GM23248 (cell line): ENCODE measurements at places on chromosomes 13 and 19. TPM values are rescaled to one million over a fixed set of nuclear protein-coding genes. Genes with fewer than 3 reads are reported as not detected.

DNA sequence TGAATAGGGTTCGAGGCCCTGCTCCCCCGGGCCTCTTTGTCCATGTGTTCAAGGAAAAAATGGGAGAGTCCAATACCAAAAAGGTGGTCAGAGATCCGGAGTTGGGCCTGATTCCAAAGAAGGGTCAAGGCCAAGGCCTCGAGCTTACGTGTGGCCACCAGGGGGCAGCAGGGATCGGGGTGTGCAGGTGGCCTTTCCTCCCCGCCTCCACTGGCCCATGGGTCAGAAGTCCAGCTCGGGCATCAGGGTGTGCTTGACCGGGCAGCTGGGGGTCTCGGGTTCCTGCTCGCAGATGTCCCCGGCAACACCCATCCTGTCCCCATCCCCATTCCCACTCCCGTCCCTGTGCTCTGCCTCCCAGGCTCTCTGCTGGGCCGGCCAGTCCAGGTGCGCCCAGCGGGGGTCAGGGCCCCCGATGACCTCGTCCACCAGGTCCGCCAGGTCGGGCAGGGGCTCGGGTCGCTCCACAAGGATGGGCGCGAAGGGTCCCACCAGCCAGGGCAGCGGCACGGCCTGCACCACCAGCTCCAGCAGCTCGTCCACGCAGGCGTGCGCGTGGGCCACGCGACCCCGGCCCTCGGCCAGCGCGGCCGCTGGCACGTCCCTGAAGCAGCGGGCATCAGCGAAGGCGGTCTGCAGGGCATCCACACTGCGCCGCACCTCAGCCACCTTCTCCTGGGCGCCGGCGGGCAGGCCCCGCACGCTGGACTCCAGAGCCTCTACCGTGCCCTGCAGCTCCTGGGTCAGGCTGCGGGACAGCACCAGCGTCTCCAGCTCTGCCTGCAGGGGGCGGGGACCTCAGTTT lies 5.2 kb upstream of the PLIN4 start:
- H3K36me3 ChIP-seq, result no peaks in the 10 kb centered on the region
- H3K4me3 ChIP-seq, result no peak overlapping the region
- H3K27ac ChIP-seq, result no peak overlapping the region
- H3K27me3 ChIP-seq, result no peaks in the 10 kb centered on the region
- no peaks in the 10 kb centered on the region for H3K4me1 ChIP-seq

GRCh38 chr13:26557393-26558073 lies at the start of gene WASF3:
Gene WASF3, plus strand, starts transcription at chr13:26557683. Its CDS starts 84,588 bp downstream, at chr13:26642271.
- peaks cover 24% of the 10 kb centered on the region for H3K4me1 ChIP-seq
- peak within 1 kb of the TSS; percentile 9 for H3K27ac ChIP-seq
- no peaks in the 10 kb centered on the region for H3K36me3 ChIP-seq
- H3K4me3 ChIP-seq, result peak within 1 kb of the TSS; percentile 82
- no peaks in the 10 kb centered on the region for H3K27me3 ChIP-seq
- peak; percentile 97 for DNase-seq

- H3K4me1 ChIP-seq, result no peaks in the 10 kb centered on the region
- H3K4me3 ChIP-seq, result no peak within 1 kb of the TSS
- no peaks in the 10 kb centered on the region for H3K36me3 ChIP-seq
- H3K27ac ChIP-seq, result no peak within 1 kb of the TSS
These were observed at the start of gene ICAM3 for GRCh38 chr19:10339380-10339960. Gene ICAM3, minus strand, starts transcription at chr19:10339624. Its CDS starts 10 bp downstream, at chr19:10339614.

DNA sequence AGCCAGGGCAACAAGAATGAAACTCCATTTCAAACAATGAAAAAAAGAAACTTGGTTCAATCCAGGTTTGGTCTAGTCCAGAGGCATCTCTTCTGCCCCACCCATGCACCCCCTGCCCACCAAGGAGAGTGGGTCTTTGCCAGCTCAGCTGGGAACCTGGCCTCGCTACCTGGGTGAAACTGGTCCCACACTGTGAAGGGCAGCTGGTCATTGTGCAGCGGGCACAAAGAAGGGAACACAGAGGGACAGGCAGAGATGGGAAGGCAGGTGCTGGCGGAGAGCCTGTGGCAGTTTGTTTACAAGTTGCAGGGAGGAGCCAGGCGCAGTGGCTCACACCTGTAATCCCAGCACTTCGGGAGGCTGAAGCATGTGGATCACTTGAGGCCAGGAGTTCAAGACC lies 50.2 kb downstream of the CPAMD8 start:
- no peaks in the 10 kb centered on the region for H3K36me3 ChIP-seq
- no peak overlapping the region for H3K27ac ChIP-seq
- H3K4me3 ChIP-seq, result no peak overlapping the region

- no peak overlapping the region for H3K27ac ChIP-seq
- H3K4me1 ChIP-seq, result no peaks in the 10 kb centered on the region; the same call in 1 of the 2 replicates
- H3K4me3 ChIP-seq, result peak overlapping the region; percentile 76
- no peaks in the 10 kb centered on the region for H3K36me3 ChIP-seq
These were observed 636 bp upstream of the FOXO1 start for GRCh38 chr13:40666933-40667621.

DNA sequence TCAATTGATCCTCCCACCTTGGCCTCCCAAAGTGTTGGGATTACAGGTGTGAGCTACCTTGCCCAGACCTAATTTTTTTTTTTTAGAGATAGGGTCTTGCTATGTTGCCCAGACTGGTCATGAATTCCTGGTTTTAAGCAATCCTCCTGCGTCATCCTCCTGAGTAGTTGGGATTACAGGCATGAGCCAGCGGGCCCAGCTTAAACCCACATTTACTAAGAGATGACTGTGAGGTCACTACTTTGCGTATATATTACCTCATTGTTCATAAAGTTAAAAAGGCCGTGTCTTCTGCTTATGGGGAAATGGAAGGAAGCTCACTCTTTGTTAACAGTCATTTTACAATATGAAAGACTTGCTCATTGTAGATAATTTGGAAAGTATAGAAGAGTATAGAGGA lies 39.6 kb upstream of the C1QTNF9 start:
- peaks cover 22% of the 10 kb centered on the region for H3K4me1 ChIP-seq
- peak; percentile 16 for DNase-seq

DNA sequence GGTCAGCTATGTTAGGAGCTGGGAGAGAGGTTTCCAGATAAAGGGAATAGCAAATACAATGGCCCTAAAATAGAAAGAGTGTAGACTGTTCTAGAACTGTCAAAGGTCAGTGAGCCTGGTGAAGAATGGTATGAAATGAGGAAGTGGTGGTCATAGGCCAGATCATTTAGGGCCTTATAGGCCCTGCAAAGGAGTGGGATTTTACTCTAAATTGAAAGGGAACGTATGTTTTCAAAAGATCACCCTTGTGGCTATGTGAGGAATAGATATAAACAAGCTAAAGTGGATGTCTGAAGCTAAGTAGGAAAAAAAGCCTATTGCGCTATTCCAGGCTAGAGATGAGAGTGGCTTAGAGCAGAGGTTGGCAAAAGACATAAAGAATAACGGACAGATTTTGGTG lies 70.7 kb upstream of the TDRD3 start:
- DNase-seq, result no peak
- no peaks in the 10 kb centered on the region for H3K36me3 ChIP-seq
- H3K4me3 ChIP-seq, result no peak overlapping the region
- no peaks in the 10 kb centered on the region for H3K4me1 ChIP-seq

GRCh38 chr19:32233091-32233490 lies 112.3 kb upstream of the ZNF507 start:
- H3K36me3 ChIP-seq, result no peaks in the 10 kb centered on the region
- H3K27me3 ChIP-seq, result no peaks in the 10 kb centered on the region
- H3K27ac ChIP-seq, result no peak overlapping the region
- no peak overlapping the region for H3K4me3 ChIP-seq
- DNase-seq, result no peak
- H3K4me1 ChIP-seq, result no peaks in the 10 kb centered on the region

- H3K4me1 ChIP-seq, result peaks cover 33% of the 10 kb centered on the region
- no peaks in the 10 kb centered on the region for H3K27me3 ChIP-seq
- no peak for DNase-seq
- H3K36me3 ChIP-seq, result no peaks in the 10 kb centered on the region
These were observed 22.9 kb upstream of the MEDAG start for GRCh38 chr13:30882996-30883766.

DNA sequence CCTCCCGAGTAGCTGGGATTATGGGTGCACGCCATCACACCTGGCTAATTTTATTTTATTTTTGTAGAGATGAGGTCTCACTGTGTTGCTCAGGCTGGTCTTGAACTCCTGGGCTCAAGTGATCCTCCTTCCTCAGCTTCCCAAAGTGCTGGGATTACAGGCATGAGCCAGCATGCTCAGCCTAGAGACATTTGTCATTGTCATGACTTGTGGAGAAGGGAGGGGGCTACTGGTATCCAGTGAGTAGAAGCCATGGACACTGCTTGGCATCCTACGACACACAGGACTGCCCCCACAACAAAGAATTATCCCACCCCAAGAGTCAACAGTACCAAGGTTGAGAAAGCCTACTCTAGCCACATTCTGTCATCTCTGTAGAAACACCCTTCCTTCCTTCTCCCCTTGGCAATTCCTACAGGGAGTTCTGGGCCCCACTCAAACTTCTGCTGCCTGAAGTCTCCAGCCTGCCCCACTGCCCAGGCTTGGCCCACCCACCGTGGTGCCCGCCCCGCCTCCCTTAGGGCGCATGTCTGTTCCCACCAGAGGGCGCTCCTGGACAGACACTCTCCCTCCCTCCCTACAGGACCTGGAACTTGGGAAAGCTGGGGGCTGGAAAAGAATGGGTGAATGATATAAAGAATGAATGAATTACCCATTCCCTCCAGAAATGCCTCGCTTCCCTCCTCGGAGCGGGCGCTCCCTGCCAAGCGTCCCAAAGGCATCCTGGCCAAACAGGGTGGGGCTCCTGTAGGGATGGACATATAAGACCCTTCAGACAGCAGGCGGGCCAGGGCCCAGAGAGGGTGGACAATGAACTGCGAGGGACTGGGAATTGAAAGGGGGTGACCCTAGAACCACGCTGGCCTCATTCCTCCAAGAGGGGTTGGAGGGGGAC lies 5.5 kb upstream of the EMP3 start:
- H3K27ac ChIP-seq, result no peak overlapping the region
- H3K36me3 ChIP-seq, result no peaks in the 10 kb centered on the region
- no peaks in the 10 kb centered on the region for H3K27me3 ChIP-seq
- H3K4me1 ChIP-seq, result peaks cover 21% of the 10 kb centered on the region
- peak; percentile 88 for DNase-seq
- no peak overlapping the region for H3K4me3 ChIP-seq

- H3K27me3 ChIP-seq, result no peaks in the 10 kb centered on the region
- H3K27ac ChIP-seq, result no peak overlapping the region
- H3K4me1 ChIP-seq, result peaks cover 21% of the 10 kb centered on the region
- H3K36me3 ChIP-seq, result no peaks in the 10 kb centered on the region
These were observed 42.9 kb downstream of the LRCH1 start for GRCh38 chr13:46595885-46596275.

- no peaks in the 10 kb centered on the region for H3K27me3 ChIP-seq
These were observed 3.7 kb downstream of the ZNF85 start for GRCh38 chr19:20926796-20927195.

- peak overlapping the region; percentile 42; the same call in 1 of the 2 replicates for H3K27ac ChIP-seq
- peaks cover 20% of the 10 kb centered on the region for H3K4me1 ChIP-seq
- peak; percentile 18 for DNase-seq
- H3K27me3 ChIP-seq, result no peaks in the 10 kb centered on the region
These were observed 39.7 kb downstream of the RCBTB2 start for GRCh38 chr13:48493066-48493765.

- H3K4me1 ChIP-seq, result no peaks in the 10 kb centered on the region
- no peaks in the 10 kb centered on the region for H3K27me3 ChIP-seq
- no peak overlapping the region for H3K4me3 ChIP-seq
- H3K36me3 ChIP-seq, result no peaks in the 10 kb centered on the region
- no peak for DNase-seq
These were observed 6.6 kb upstream of the SIGLEC12 start for GRCh38 chr19:51508059-51508733.

DNA sequence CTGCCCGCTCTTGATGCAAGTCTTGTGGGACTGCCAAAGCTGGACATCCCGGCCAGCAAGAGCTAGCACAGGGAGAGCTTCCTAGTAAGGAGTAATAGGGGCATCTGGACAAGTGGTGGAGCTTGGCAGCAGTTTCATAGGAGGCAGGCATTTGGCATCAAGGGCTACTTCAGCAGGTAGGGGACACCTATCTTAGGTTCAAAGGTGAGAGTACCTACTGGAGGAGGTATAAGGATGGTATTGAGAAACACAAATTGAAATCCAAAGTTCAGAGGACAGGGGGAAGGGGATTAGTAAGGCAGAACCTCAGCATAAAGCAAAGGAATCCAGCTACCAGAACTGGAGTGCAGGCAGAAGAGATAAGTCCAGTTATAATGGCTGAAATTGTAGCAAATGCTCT lies 441.7 kb downstream of the OXGR1 start:
- DNase-seq, result no peak
- H3K36me3 ChIP-seq, result no peaks in the 10 kb centered on the region

DNA sequence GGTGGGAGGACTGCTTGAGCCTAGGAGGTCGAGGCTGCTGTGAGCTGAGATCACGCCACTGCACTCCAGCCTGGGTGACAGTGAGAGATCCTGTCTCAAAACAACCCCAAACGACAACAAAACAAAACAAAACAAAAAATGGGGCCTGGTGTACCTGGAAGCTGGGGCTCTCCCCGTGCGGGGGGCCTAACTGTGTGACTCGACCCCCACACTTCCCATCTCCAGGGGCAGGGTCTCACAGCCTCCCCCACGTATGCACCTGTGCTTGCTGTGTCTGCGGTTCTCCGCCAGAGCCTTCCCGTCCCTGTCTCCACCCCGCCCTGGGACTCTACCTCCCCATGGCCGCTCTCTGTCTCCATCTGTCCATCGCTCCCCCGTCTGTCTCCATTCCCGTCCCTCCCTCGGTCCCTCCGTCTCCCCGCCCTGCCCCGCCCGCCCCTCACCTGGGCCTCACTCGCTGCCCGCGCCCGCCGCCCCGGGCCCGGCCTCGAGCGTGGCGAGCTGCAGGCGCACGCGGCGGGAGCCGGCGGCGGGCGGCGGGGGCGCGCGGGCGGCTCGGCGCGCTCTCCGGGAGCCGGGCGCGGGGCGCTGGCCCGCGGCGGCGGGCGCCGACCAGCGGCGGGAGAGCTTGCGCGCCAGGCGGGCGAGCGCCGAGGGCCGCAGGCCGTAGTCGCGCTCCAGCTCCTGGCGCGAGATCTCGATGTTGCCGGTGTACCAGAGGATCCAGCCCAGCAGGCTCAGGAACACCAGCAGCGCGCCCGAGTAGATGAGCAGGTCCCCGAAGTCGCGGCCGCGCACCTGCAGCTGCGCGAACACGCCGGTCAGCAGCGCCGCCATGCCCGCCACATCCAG lies 587 bp downstream of the TMEM238 start:
- H3K4me3 ChIP-seq, result peak overlapping the region; percentile 94
- peaks cover 27% of the 10 kb centered on the region for H3K4me1 ChIP-seq
- peak; percentile 86 for DNase-seq

GRCh38 chr13:108115738-108116137 lies 99.6 kb downstream of the LIG4 start:
- no peaks in the 10 kb centered on the region for H3K36me3 ChIP-seq
- no peaks in the 10 kb centered on the region for H3K4me1 ChIP-seq
- H3K4me3 ChIP-seq, result no peak overlapping the region
- H3K27me3 ChIP-seq, result peaks cover 5% of the 10 kb centered on the region; the same call in 1 of the 2 replicates
- H3K27ac ChIP-seq, result no peak overlapping the region
- no peak for DNase-seq

- no peak for DNase-seq
- no peaks in the 10 kb centered on the region for H3K4me1 ChIP-seq
- no peaks in the 10 kb centered on the region for H3K36me3 ChIP-seq
- no peak overlapping the region for H3K27ac ChIP-seq
- no peaks in the 10 kb centered on the region for H3K27me3 ChIP-seq
These were observed 36.3 kb upstream of the DPRX start for GRCh38 chr19:53595510-53595867.

Gene SHANK1
- 2.7 and 7.1 TPM in 2 replicates for total RNA-seq

Gene CARM1
- total RNA-seq, result 41.9 and 42.4 TPM in 2 replicates

Gene SH2D3A
- total RNA-seq, result not detected in 2 replicates

Gene GMIP
- 2.9 and 5.0 TPM in 2 replicates for total RNA-seq

Gene ZNF20
- total RNA-seq, result 5.5 and 5.9 TPM in 2 replicates

Gene S1PR4
- not detected in 2 replicates for total RNA-seq

Gene LRRC8E
- total RNA-seq, result 3.5 and 3.6 TPM in 2 replicates

Gene ZNF99
- total RNA-seq, result not detected in 2 replicates

Gene LGALS4
- not detected in 2 replicates for total RNA-seq

Gene CDX2
- total RNA-seq, result not detected in 2 replicates

Gene ZNF729
- total RNA-seq, result not detected in 2 replicates

Gene OR7A5
- not detected in 2 replicates for total RNA-seq
